SHP77 (cell line): ENCODE measurements at places on chromosomes 11 and 22.
A peak's percentile ranks its signal among the peaks of the same experiment; 100 is the strongest.

DNA sequence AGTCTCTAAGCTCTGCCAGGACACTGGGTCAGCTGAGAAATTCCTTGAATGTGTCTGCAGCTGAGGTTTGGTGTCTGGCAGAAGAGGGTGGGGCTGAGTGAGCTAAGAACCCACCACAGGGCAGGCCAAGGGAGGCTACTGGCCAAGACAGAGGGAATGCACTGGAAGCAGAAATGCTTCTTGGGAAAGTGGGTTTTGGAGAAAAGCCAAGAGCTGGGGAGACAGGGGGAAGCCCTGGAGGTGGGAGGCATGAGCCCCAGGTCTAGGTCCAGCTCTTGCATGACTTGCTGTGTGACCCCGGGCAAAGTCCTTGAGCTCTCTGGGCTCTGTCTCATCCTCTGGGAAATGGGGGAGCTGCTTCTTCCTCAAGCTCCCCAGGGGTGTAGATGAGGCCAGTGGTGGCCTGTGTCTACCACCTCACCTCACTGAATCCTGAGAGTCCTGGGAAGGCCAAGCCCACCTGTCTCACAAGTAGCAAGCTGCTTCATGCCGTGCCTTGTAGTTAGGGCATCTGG lies 2.3 kb downstream of the MMP11 start:
- DNase-seq, result no peak

DNA sequence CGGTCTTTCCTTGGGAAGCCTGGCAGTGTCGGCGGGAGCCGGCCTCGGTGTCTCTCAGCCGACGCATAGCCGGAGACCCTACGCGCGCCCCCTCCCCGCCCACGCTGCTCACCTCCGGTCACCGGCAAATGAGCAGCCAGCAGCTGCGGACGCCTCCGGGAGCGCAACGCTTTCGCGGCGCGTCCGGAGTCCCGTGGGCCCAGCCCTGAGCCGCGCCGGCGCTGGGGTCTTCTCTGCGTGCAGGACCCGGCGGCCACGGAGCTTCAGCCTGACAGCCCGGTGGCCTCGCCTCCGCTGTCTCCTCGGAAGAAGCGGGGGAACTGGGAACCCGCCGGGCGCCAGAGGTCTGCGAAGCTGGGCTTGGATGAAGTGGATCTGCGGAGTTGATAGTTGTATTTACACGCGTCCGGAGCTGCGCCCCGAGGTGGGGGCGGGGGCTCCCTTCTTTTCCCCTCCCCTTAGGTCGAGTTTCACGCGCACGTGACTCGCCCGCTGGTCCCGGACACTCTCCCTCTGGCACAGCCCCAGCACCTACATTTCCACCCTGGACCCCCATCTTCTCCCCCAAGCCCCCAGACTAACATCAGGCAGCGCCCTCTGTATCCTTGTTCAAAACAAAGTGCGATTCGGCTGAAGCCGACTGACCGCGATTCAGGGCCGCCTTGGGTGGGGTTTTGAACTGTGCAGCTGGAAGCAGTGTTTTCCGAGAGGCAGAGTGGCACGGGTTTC lies at the start of gene SLC43A1:
Gene SLC43A1 (minus strand): TSS at position 371 of the 729 bp plus-strand sequence. CDS start 1,591 bp downstream, outside the sequence.
- no peak for DNase-seq

DNA sequence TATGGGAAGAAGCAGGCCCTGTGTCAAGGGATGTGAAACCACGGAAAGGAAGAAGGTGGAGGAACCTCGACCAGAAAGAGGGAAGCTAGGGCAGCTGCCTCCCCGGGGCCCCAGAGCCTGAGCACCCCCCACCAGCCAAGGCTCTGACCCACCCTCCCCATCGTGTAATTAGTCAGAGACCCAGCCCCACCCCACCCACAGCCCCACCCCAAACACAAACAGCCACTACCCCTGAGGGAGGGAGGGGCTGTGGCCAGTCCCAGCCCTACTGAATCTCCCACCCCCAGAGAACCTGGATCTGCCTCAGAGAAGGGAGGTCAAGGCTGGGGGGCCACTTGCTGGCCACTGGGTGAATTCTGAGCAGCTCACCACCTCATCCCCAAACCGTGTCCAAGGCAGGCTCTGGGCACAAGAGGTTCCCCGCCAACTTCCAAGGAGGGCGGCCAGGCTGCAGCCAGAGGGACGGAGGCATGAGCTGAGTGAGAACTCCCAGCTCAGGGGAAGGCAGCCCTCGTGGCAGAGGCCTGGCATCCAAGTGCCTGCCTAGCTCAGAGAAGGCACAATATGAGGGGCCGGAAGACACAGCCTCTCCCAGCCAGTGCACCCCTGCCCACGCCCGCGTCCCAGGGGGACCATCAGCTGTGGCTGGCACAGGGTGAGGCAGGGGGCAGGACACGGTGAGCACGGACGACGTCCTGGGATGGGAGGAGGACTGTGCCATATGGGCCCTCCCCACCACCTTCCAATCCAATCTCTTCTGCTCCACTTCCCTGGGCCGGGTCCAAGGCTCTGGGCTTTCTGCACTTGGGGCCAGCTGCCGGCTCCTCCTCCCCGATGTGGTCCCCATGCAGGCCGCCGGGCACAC lies 2.7 kb downstream of the PLXNB2 start:
- DNase-seq, result no peak

- no peak for DNase-seq
These were observed 496.2 kb upstream of the CCDC90B start for GRCh38 chr11:83782329-83782728.

GRCh38 chr11:70756341-70756740 lies 358.0 kb downstream of the CTTN start:
- DNase-seq, result no peak

- no peak for DNase-seq
These were observed 420.0 kb downstream of the METTL15 start for GRCh38 chr11:28528217-28528616.

DNA sequence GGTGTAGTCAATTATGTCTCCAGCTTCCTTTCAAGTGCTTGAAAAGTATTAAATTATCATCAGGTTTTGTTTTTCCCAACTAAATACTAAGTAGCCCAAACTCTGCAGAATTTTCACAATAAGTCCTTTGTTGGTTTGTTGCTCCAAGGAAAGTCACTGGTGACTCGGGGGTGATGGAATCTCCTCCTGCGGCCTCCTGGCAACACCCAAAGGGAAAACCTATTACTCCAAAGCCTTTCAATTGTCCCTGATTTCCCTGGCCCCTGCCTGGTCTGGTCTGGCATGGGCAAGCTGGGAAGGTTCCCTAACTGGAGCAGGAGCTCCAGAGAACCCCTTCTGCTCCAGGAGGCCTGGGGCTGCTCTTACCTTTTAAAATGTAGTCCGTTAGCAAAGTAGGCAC lies 47.9 kb downstream of the FEZ1 start:
- DNase-seq, result no peak

DNA sequence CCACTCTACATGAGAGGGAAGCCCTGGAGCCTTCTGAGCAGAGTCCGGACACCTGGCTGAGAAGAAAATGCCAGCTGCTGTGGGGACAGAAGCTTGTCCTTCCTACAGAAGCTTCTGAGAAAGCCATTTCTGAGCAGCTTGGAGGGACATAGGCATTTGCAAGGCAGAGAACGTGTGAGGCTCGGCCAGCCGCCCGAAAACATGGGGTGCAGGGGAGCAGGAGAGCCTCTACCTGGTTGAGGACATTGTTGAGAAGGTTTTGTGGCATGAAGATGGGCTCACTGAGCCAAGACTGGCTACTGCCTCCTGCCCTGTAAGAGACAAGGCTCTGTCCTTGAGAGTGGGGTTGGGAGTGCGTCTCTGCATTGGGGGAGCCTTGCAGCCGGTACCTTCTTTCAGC lies 25.3 kb downstream of the SAMM50 start:
- no peak for DNase-seq

GRCh38 chr11:10017050-10017449 lies 277.0 kb downstream of the SBF2 start:
- DNase-seq, result no peak

- no peak for DNase-seq
These were observed 14.6 kb downstream of the ELFN2 start for GRCh38 chr22:37412495-37413250.

DNA sequence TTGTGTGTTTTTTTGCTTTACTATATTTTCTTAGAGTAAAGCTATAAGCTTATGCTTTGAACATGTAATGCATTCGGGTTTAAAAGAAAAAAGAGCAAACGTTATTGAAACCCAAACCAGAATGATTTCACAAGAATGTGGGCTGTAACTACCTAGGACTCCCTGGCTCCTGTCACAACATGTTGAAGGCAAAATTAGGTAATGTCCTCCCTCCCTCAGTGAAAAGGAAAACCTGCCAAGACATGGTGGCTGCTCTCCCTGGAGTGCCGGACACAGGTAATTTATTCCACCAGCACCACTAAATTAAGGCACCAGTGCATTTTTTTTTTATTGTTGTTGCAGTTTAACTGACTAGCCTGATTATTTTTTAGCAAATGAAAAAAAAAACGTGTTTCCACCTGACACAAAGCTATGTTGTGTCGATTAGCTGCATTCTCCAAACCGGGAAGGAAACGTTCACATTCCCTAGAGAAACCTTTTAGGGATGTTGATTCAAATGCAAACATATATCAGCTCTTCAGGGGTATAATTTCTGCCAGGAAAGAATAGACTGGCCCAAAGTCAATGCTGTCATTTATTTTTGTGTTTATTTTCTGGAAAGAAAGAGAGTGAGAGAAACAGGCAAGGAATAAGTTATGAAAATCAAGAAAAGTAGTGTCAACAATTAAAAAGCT lies 134.6 kb downstream of the CCDC34 start:
- no peak for DNase-seq

DNA sequence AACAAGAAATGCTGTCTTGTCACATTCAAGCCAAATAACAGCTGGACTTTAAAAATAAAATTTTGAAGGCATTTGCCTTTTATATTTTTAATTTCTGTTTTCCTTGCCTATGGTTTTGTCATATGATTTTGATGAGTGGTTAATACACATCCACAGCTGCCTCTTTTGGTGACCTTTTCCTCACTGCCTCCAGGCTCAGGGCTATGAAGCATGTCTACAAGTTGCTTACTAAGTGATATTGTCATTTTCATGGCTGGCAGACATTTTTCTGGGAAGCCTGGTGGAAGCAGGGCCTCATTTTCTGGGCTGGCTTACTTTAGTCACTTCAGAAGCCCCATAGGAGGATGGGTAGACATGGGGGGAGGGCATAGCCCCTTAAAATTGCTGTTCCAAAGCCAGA lies 344.9 kb downstream of the SOX6 start:
- no peak for DNase-seq

- DNase-seq, result peak; percentile 18
These were observed 533.9 kb upstream of the CCDC90B start for GRCh38 chr11:83819931-83820549.

- no peak for DNase-seq
These were observed 16.8 kb downstream of the RCN1 start for GRCh38 chr11:32107647-32108046.

DNA sequence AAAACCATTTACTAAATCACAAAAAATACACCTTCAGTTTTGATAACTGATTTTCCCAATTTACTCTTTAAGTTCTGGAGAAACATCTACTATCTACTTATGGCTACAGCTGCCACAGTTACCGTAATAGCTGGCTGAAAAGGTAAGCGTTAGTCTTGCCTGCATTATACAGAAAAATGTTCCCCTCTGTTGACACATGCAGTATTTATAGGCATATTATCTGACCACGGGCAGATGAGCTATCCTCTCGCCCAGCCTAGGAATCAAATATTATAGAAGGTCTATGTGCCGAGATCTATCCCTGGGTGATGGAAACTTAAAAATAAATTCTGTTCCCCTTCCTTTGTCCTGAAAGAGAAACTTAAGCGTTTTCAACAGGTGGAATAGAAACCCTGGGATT lies 283.8 kb downstream of the CADM1 start:
- DNase-seq, result peak; percentile 30

DNA sequence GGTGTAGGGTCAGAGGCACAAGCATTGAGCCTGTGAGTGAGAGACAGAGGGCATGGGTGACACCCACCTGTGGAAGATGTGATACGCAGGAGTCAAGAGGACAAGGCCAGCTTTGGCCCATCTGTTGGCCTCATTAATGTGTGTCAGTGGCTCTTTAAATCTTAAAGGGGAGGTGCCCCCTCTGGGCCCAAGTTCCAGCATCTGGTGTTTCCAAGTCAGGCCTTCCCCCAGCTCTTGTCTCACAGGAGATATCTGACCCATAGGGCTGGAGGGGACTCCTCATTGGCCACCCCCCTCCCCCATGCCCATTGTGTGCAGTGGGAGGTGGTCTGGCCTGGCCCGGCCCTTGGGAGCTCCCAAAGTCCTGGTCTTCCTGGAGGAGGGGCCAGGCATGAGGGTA lies 8.9 kb downstream of the KCNK7 start:
- no peak for DNase-seq

DNA sequence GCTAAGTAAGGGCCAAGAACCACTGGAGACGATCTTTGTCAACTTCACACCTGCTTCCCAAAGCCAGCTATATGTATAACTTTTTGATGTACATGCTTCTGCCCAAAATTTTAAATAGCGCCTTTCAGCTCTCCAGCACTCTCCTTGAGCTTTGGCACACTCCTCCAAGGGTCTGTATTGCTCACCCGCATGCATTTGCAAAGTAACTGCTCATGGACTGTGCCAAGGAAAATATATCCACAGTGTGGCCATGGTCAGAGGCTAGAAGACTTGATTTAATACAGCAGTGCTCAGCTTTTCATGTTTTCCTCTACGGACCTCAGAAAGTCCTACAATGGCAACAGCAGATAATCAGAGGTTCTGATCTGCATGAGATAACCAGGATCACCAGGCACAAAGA lies 550.1 kb downstream of the SOX6 start:
- DNase-seq, result no peak

DNA sequence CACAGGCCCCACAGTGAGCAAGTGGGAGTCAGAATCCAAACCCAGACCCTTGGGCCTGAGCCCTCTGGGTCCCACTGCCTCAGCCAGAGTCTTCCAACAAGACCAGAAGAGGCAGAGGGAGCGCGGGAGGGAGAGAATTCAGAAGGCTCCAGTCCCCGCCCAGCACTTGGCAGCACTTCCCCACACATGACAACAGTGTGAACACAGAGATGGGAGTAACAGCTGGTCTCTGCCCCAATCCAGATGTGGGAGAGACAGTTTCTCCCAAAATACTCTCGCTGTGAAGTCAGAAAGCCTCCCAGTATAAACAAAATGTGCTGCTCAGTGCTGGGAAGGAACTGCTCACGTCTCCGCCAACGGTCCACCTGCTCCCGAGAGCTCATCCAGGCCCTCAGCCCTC lies 219.9 kb downstream of the MN1 start:
- no peak for DNase-seq

DNA sequence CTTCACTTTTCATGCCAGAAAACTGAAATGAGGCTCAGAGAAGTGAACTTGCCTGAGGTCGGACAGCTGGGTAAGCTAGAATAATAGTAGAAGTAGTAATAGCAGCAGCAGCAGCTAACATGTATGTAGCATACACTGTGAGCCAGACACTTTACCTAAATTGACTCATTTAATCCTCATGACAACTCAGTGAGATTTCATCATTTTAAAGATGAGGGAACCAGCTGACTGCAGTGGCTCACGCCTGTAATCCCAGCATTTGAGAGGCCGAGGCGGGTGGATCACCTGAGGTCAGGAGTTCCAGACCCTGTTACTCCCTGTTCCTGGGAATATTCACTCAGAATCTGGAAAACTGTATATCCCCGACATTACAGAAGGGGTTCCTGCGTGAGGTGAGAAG lies 154.5 kb downstream of the DBX1 start:
- DNase-seq, result no peak

DNA sequence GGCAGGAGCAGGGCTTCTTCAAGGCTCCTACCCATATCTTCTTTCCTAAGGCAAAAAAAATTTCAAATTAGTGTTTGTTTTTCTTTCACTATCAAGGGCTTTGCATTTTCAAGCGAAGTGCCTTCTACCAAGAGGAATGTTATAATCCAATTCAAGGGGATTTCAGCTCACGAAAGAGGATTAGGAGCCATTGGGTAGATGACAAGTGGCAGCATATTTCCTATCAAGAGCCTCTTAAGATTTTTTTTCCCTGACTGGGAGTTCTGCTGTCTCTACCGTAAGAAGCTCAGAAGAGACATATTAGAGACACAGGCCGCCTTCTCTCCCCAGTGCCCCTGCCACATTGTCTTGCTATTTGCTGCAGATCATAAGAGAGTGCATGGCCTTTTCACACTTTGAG lies 55.9 kb upstream of the BMAL1 start:
- DNase-seq, result no peak
